NCI-H187 (cell line): ENCODE measurements at places on chromosomes 2 and 18.
A peak's percentile ranks its signal among the peaks of the same experiment; 100 is the strongest.

- DNase-seq: no peak
Measured at GRCh38 chr2:163397451-163397850, 338.4 kb downstream of the FIGN start.

- no peak for DNase-seq
Measured at GRCh38 chr18:80246445-80247392, 595 bp downstream of the PARD6G start.

DNA sequence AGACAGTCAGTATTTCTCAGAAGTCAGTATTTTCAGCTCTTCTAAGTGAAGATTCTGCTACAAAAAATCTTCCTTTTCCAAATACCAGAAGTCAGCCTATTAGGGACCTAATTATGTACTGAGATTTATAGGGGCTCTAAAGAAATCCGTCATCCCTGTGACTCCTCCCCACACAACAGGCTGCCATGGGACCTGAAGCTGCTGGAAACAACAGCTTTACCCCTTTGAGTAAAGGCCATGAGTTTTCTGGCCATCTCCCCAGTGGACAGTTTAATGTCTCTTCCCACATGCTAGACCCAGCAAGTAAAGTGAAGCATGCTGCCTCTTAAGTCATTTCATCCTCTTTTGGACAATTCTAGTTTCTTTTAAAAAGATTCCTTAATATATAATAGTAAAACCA lies 255.7 kb upstream of the ACVR2A start:
- DNase-seq: no peak

GRCh38 chr18:48345596-48345995 lies 63.6 kb downstream of the ZBTB7C start:
- DNase-seq: no peak

DNA sequence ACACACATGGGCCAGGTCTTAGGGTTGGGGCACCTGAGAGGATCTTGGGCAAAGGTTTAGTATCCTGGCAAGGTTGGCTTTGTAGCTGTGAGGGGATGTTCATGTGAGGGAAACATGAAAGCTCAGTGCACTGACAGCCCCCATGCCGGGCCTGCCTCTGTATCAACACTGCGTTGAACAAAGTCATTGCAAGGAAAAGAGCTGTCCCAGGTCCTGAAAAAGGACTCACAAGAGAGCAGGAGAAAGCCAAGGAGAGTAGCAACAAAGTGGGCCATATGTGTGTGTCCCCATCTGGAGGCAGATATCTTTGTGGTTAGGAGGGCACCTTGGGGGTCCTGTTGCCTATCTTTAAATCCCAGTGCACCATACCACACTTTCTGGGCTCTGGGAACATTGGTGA lies 237.8 kb upstream of the THSD7B start:
- DNase-seq: no peak

DNA sequence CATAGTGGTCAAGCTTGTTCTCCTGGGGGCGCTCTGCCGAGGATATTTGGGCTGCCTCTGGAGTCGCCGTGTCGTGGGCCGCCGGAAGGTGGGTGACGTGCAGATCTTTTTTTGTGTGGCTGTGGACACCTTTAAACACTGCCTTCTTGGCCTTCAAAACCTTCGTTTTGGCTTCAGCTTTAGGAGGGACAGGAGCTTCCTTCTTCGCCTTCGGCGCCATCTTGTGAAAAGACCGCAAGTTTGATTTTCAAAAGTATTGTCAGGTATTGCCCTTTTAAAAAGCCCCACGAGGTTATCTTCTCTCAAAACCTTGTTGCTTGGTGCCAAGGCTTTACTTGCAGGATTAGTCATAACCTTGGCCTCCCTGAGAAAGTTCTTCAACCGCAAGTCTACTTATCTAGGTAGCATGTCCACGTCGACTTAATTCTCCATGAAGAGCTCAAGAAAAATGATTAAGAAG lies 20.8 kb downstream of the LAMA3 start:
- no peak for DNase-seq

GRCh38 chr2:15041429-15041837 lies 408.9 kb downstream of the LRATD1 start:
- DNase-seq: no peak

- no peak for DNase-seq
Measured at GRCh38 chr2:128369108-128369555, 50.5 kb upstream of the HS6ST1 start.

DNA sequence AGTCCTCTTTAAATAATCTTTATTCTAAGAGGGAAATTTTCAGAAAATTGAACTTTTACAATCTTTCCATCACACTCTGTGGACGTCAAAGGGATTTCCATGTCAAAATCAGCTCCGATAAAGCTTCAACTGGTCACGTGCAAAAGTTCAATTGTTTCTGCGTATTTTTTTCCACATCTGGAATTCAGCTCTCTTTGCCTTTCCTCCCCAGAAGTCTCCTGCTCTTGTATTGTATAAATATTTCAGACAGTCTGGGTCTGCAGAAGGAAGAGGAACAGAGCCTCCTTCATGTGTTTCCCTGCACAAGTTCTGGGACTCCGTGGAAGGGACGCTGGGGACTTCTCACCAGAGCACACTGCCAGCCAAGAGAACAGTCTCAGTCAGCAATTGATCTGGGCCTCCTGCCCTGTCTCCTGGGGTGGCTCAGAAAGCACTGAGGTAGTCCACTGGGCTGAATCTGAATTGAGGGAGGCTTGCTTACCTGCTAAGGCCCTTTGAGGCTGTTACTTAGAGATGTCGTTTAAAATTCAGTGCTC lies 251.5 kb downstream of the TFCP2L1 start:
- DNase-seq: no peak

DNA sequence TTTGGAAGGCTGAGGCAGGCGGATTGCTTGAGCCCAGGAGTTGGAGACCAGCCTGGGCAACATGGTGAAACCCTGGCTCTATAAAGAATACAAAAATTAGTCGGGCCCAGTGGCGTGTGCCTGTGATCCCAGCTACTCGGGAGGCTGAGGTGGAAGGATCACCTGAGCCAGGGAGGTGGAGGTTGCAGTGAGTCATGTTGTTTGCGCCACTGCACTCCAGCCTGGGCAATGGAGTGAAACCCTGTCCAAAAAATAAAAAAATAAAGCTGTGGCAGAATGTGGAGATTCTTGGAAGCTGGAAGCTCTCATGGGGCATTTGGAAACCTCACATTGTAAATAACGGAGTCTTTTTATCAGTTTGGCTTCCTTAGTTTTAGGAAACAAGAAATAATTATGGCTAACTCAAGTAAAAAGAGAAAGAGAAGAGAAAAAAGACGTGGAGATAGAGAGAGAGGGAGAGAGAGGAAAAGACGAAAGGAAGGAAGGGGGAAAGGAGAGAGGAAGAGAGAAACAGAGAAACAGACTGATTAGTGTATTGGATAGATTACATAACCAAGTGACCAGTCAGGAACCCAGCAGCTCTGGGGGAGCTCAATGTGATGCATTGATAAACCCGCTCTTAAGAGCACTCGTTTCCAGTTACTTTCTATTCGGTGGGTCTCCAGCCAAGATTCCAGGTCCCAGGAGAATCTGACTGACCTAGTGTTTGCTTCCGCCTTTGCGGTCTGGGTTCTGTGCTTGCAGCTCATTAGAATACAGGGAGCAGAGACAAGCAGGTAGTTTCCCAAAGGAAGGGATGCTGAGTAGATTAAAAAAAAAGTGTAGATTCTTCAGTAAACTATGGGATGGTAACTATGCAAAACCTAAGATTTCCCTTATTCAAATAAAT lies 1.1 kb upstream of the SPAST start:
- no peak for DNase-seq

- DNase-seq: no peak
Measured at GRCh38 chr18:77617694-77618093, 368.0 kb downstream of the GALR1 start.

DNA sequence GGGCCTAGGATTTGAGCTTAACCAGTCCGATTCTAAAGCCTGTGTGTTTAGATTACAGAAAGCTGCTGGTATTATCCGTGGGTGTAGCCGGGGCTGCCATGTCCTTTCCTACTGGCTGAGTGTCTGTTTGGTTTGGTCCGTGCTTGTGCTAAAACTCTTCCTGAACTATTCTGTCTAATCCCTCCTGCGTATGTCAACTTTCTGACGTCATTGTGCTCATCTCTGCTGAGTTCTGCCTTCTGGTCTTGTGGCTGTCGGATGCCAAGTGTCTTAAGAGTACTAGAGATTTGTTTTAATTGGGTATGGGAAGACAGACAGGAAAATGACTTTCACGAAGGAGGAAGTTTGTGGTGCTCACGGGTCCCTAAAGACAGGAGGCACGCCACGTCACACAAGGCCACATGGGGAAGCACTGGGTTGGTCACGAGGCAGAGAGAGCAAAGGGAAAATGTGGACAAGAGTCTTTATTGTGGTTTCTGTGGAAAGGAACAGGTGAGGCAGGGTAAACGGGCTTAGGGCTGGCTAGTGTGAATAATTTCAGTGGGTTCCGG lies 31.8 kb upstream of the NTSR2 start:
- DNase-seq: no peak

DNA sequence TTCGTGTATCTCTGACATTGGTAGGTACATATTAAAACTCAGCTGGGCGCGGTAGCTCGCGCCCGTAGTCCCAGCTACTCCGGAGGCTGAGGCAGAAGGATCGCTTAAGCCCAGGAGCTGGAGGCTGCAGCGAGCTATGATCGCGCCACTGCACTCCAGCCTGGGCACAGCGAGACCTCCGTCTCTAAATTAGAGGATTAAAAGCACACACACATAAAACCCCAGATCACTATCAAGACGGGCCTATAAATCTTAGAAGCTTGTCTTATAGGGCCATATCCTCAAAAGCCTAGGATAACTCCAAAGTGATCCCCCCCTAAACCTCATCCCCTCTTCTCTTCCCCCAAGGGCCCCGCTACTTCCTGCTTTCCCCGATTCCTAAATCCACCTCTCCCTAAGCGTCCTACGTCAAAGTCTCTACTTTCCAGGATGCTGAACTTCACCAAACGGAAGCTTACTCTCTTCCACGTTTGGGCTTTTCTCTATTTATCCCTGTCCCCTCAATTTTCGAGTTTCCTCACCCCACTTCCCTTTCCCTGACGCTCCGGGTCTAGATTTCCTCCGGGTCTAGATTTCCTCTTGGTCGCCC lies 707 bp downstream of the KRCC1 start:
- no peak for DNase-seq

GRCh38 chr2:95728878-95729596 lies 137.2 kb downstream of the TRIM43 start:
- DNase-seq: peak; percentile 31

DNA sequence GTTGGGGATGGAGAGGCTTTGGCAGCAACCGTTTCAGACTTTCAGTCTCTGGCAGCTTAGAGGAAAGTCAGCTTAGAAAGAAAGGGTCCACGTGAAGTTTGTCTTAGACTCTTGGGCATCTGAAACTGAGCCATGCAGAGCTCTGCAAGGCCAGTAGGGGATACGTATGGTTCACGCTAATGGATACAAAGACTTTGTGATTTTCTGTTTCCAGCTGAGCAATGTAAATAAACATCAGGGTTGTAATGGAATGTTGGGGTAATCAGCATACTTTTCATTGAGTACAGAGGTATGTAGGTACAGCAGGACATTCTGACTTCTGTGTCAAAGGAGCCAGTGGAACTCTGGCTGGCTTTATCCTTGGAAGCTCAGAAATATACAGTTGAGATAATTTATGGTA lies 31.0 kb downstream of the RALB start:
- DNase-seq: no peak

DNA sequence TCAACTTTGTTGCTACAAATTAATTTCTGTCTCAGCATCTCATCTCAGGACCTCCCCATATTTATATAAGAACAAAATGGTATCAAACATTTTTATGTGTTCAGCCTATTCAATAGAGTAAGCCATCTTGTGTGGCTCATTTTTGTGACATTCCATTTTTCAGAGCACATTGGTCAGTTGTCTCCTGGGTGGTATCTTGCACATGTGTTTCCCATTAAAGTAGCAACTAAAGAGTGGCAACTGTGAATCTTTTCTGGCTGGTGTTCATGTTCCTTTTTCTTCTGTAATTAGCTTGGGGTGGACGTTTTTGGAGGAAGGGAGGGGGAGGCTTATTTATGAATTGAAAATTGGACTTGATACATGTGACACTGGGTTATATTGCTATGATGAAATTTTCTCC lies 45.4 kb upstream of the EFEMP1 start:
- DNase-seq: no peak

GRCh38 chr2:95149397-95149984 lies 10.2 kb downstream of the ZNF514 start:
- DNase-seq: no peak

GRCh38 chr2:80126596-80127189 lies 177.9 kb downstream of the LRRTM1 start:
- no peak for DNase-seq

DNA sequence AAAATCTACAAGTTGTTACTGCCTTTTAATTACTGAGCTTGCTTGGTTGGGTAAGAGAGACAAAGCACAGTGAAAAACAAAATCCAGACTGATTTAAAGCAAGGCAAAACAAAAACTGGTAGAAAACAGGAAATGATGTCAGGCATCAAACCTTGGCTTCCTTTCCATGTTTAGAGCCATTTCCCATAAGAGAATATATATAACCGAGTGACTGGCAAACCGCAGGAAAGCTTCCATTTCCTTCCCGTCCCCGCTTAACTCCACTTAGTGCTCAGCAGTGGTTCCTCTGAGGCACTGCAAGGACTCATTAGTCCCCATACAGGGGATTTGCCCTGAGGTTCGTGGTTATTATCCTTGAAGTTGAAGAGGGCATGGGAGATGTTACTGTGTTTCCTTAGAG lies 446.3 kb downstream of the LPIN1 start:
- no peak for DNase-seq

DNA sequence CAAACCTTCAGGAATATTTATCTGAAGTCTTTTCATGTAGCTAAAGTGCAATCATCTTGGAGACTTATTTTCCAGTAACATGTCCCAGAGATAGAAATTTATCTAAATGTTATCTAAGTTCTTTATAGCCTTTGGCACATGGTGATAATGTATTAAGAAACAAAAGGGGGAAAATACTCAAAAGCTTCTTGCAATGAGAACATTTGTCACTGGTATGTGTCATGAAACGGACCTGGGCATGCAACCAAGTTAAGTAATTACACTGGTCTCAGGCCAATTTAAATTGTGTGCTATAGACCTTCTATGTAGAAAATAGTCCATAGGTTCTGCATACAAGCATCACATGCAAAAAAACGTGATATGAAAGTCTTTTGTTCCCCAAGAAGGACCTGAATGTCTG lies 136.2 kb downstream of the SLC8A1 start:
- DNase-seq: no peak

DNA sequence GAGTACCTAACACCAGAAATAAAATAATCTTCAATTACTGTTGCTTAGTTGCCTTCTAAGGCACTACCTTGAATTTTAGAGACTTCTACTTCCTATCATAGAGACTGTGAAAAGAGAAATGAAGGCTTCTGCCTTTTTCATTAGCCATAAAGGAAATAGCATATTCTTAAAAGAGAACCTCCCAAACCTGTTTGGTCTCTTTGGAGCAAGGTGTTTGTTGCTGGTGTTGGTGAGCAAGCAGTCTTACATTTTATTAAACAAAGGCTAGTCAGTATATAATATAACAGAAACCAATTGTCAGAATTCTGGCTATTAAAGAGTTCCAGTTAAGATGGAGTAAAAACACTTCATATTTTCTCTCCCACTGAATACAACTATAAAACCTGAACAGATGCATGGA lies 116.4 kb downstream of the TAF4B start:
- DNase-seq: no peak

- no peak for DNase-seq
Measured at GRCh38 chr18:10122988-10123950, 209.5 kb downstream of the VAPA start.
